Aorta (tissue), 5 donors: ENCODE measurements at places on chromosomes 1 and 21. TPM values are rescaled to one million over a fixed set of nuclear protein-coding genes. Genes with fewer than 3 reads are reported as not detected.
A peak's percentile ranks its signal among the peaks of the same experiment; 100 is the strongest.

- no peak for DNase-seq
These were observed 17.3 kb downstream of the KCTD3 start for GRCh38 chr1:215584389-215584788.

The FYB2 gene
- total RNA-seq: not detected

DNA sequence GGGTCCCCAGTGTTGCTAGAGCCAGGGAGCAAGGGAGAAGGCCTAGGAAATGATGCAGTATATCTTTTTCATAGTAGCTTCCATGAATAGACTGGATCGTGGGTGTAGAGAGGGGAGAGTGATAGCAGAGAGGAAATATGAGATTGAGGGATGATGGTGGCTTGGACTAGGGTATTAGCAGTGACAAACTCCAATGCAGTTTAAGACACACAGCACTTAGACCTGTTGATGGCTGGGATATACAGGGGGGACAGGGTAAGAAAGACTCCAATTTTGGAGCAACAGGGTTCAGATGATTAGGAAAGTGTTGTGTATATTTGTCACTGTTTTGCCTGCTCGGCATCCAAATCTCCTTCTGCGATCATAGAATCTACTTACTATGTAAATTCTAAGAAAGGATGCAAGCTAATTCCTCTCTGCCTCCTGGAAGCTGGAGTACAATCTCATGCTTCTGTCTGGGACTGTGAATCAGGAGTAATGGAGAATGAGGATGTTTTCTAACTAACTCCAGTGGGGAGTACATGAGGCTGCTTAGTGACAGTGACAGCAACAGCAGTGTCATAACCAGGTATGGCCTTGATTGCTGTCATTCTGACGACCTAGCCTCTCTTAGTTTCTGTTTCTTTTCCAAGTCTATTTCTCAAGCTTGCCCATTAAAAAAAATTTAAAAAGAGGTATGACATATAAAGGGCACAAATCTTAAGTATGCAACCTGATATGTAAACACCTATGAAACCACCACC is 47.5 kb downstream of the SYDE2 start:
- no peak for DNase-seq

- no peak for DNase-seq
These were observed 319 bp downstream of the HES2 start for GRCh38 chr1:6419397-6419803.

GRCh38 chr1:185328255-185328654 is 11.2 kb upstream of the IVNS1ABP start:
- no peak for DNase-seq

The LCE2A gene
- total RNA-seq: not detected

DNA sequence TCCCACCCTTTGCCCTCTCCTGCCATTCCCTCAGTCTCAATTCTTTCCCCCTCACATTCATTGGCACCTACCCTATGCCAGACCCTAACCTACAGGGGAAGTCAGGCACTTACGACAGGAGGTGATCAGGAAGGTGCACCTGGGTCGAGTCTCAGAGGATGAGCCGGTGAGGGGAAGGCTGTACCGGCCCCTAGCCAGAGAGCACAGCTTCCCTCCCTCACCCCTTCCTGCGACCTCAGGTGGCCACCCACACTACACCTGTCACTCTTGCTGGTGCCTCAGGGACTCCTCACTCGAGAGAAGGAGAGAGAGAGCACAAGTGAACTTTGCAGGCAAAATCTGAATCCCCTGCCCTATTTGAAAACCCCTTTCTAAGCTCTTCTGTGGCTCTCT is 1.7 kb upstream of the MYOM3 start:
- DNase-seq: no peak

DNA sequence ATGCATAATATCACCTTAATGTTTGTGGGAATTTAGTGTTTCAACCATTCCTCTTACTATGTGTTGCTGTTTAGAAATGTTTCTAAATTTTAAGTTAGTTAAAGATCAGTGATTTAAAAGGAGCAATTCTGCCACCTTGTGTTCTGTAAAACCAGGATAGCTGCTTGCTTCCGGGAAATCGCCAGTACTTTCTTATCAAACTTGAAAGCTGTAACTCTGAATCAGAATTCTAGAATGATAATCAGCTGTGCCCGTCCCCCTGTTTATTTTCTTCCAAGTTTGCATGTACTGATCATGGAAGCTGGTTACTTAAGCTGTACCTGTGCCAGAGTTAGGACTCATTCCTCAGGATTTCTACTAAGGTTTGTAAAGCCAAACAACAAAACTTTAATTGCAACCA is 656.4 kb downstream of the LTN1 start:
- no peak for DNase-seq

GRCh38 chr1:161300478-161300877 is 9.3 kb downstream of the MPZ start:
- no peak for DNase-seq

The CORT gene
- 0.33 TPM for total RNA-seq

DNA sequence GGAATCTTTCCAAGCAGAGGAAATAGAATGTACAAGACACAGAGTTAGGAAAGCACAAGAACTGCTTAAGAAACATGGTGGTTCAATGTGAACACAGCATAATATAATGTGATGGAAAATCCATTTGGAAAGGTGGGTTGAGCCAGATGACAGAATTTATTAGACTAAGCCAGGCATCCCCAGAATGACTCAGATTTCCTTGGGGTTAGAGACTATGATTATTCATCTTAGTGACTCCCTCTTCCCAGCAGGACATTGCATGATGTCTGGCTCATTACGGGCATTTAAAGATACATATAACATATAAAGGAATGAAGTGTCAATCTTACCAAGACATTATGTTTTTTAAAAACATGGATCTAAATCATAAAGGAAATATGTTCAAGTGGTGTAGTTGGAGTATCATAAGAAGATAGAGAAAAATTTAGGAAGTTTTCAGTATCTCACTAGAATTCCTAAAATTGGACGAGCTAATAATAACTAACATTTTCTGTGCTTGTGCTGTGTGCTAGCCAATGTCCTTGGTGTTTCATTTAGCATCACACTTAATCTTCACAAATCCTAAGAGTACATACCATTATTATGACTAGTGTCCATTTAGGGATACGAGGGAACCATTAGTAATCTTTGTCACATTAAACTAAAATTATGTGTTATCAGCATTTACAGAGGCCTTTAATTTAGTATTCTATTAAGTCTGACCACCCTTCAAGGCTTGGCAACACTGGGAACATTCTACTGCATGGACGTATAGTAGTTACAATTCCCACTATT is 41.0 kb upstream of the ST6GALNAC5 start:
- DNase-seq: no peak

DNA sequence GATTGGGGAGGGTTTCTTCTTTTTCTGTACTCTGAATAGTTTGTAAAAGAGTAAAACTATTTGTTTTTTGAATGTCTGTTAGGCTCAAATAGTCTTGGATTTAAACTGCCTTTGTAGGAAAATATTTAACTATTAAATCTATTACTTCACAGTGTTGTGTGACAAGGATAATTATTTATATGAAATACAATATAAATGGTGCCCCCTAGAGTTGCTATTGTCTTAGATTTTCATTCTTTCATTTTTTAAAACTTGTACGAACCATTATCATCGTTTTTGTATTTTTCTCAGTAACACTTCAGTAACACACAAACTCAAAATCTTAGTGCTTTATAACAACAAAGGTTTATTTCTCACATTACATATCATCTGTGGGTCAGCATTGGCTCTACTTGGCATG is 37.4 kb downstream of the C1orf185 start:
- no peak for DNase-seq

DNA sequence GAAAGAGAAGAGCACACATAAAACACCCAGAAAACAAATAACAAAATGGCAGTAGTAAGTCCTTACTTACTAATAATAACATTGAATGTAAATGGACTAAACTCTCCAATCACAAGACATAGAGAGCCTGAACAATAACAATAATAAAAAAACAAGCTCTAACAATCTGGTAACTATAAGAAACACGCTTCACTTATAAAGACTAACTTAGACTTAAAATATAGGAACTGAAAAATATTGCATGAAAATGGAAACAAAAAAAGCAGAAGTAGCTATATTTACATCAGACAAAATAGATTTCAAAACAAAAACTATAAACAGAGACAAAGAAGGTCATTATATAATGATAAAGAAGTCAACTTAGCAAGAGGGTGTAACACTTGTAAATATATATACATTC is 83.1 kb upstream of the LYPLAL1 start:
- no peak for DNase-seq

GRCh38 chr1:54507033-54507870 is 40.8 kb upstream of the ACOT11 start:
- DNase-seq: no peak

DNA sequence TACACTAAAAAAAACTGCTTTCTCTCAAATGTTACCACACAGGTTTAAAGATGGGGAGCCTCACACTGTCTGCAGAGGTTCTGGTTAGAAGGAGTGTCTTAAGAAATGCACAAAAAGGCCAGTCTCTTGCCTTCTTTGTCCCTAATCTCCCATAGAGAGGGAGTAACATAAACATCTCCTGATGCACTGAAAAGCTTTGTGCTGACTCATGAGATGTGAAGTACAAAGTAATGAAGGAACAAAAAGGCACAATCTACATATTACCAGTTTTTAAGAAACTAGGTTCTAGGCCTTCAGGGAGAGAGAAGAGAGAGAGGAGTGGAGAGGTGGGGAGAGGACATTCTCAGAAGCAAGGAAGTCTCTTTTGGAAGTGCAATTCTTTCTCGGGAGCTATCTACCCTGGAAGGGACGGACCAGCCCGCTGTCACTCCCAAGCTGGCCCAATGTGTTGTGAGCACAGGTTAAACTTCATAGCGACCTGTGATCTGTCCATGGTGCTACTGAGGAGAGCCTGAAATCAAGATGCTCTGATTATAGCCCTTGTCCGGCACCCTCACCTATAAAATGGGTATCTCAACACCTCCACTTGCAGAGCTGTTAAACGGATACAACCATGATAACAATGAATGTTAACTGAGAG is 458.1 kb downstream of the DISC1 start:
- DNase-seq: no peak

DNA sequence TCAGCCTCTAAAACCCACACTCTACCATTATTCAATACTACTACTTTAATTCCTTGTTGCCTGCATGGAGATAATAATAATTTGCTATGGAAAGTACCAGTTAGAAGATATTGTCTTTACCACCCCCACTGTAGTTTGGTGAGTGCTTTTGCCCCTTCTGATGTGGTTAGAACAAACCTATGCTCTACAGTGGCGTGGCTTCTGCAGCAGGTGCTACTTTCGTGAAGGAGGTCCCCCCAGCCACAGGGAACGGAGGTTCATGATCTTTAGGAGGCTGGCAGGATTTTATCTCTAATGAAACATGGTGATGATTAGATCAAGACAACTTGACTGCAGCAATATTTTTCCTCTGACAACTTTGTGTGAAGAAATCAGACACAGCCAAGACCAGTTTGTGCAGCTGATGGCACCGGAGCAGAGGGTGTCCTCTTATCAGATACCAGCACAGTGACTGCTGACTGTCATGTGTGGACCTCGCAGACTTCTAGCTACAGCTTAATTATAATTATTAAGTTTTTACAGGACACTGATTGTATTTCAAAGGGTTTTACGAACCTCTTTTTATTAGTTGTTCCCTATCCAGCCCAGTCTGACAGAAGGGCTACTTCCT is 10.7 kb upstream of the TCHH start:
- DNase-seq: no peak

DNA sequence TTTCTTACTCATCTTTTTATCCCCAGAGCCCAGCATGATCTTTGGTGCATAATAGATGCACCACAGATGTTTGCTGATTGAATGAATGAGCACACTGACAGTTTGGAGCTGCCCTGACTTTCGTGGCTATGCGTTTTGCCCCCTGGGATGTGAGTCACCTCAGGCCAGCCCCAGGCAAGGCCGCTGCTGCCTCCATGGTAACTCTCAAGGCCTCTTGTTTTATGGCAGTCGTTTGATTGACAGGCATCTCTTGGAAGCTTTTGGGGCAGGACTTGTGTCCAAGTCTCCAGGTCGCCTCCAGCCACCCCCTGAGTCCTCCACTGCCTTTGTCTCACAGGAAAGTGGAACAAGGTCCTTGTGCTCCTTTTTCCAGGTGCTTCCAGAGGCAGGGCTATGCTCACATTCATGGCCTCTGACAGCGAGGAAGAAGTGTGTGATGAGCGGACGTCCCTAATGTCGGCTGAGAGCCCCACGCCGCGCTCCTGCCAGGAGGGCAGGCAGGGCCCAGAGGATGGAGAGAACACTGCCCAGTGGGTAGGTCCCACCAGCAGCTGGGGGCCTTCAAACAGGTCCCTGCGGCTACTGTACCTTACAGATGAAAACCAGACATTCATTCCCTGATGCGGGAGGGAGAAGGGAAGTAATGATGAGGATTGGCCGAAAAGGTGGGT is 11.2 kb downstream of the PSEN2 start:
- no peak for DNase-seq

DNA sequence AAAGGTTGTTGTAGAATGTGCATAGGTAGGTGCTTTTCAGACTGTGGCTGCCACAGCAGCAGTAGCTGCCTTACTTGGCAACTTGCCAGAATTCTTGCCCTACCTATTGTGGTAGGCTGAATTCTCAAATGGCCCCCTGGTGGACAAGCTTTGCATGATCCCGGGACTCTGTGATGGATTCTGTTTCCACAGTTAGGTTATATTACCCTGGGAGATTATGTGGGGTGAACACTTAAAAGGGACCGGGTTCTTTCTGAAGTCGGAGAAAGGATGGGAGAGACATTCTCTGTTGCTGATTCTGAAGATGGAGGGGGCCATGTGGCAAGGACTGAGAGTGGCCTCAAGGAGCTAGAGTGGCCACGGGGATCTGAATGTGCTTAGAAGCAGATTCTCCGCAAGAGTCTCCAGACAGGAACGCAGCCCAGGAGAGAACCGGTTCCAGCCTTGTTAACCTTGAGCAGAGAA is 32.1 kb upstream of the KCNE1 start:
- DNase-seq: peak; percentile 64

DNA sequence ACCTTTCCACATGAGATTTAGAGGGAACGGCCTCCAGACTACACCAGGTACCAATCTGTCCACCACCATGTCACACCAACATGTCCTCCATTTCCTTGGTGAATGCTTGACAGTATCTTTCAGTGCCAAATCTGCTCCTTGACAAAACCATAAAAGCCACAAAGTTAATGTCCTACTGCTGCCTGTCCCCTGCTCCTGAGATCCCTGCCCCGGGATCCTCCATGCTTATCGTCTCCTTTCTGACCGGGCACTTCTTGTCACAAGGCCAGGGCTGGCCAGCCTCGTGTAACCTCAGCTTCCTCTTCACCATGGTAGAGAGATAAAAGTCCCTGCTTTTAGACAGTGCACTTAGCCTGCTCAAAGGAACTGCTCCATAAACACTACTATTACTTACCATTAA is 136.2 kb downstream of the NAV1 start:
- DNase-seq: no peak

- peak; percentile 85 for DNase-seq
These were observed 236.5 kb upstream of the JUN start for GRCh38 chr1:59020151-59020997.

The TMOD4 gene
- not detected for total RNA-seq

- no peak for DNase-seq
These were observed 13.1 kb upstream of the USP1 start for GRCh38 chr1:62423580-62424242.

The CASQ2 gene
- 21.3 TPM for total RNA-seq

DNA sequence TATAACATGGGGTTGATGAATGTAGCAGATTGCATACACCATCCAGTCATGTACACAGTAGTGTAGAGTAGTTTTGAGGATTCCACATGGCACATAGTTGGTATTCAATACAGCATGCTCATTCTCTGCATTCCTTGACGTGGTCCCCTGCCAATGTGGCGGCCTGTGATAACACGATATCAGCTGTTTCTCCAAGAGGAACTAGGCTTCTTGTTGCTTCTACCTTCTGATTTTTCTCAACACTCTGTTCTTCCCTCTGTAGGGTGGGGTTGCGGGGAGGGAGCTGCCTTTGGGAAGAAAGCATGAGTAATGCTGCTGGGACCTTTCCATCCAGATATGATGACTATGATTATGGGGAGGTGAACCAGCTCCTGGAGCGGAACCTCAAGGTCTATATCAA is 19.4 kb downstream of the SESN2 start:
- DNase-seq: no peak
